Hindlimb muscle (tissue), 1 donor: ENCODE measurements at places on chromosomes 5 and 9.

DNA sequence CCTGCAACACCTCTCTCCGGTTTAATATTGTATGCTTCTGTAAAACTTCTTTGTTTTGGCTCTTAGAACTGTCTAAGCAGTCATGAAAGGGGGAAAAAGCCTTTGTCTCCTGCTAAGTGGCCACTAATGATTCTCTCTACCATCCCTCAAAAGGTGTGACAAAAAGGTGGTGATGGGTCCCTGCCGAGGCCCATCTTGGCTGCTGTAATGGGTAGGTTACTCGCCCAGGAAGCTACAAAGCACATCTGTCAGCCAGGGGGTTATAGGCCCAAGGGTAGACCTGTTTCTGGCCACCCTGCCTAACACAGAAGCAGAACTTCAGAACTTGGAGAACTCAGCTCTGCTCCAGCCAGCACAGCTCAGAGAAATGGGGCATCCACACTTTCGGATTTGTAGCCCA is 1.6 kb downstream of the FAM219A start:
- no peak for DNase-seq

GRCh38 chr9:16401701-16402100 is 468.8 kb downstream of the BNC2 start:
- no peak for DNase-seq

- no peak for DNase-seq
Observed at GRCh38 chr5:140253985-140254384, 48.9 kb downstream of the PFDN1 start.

GRCh38 chr5:176880366-176881020 is 18.7 kb downstream of the HK3 start:
- DNase-seq = no peak

GRCh38 chr5:2670940-2671339 is 80.5 kb downstream of the IRX2 start:
- DNase-seq = no peak

GRCh38 chr5:177372910-177373309 is 11.3 kb upstream of the SLC34A1 start:
- DNase-seq = no peak

GRCh38 chr9:221989-222776 is 7.5 kb downstream of the DOCK8 start:
- DNase-seq = no peak

DNA sequence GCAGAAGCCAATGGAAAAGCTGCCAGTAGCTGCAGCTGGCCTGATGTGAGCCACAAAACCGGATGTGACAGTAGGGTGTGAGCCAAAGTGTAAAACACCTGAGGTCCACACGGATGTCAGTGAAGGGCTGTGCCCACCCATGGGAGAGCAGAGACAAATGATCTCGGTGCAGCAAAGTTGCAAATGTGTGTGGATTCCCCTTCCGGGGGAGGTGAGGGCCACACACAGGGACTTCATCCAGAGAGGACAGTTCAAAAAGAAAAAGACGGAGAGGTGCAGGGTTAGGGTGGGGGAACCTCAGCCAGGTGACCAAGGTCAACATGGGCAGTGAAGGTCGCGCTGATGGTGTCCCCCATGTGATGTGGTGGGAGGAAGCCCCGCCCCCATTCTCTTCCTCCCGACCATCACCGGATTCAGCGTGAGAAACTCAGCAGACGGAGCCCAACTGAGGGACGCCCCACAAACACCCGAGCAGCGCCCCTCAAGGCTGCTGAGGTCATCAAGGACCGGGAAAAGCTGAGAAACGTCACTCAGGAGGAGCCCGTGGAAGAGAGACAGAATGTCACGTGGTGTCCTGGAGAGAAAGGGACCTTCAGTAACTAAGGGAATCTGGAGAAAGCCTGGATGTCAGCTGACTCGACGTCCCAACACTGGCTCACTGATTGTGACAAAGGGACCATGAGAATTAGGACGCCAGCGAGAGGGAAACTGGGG is 11.4 kb upstream of the PTGDS start:
- no peak for DNase-seq

DNA sequence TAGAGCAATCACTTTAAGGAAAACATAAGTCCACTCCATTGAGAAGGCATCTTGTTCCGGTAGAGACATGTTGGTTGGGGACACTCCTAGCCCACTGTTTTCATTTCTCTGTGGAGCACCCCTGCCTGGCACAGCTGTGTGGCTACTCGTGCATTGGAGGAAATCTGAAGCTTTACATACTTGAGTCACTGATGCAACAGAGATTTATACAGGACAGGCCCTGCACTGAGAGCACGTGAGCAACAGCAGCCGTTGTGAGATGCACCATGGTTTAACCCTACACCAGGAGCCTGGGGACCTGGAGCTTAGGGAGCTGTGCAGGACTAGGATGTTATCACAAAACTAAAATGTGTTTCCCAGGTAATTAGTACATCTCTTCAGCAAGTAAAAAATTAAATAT is 230.7 kb upstream of the IRX1 start:
- no peak for DNase-seq

DNA sequence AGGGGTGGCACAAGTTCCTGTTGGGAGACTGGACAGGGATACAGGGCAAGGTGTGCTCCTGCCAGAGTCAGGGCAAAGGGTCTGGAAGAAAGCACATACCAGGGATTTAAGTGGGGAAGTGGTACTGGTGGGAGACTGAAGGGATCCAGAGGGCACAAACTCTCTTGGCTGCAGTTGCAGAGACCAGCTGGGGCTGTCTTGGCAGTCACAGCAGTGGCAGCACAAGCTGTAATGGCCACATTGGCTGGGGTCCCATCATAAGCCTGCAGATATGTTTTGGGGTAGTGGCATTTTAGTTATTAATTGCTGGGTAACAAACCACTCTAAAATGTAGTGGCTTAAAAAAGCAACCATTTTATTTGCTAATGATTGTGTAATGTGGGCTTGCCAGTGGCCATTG is 492.2 kb downstream of the ENC1 start:
- no peak for DNase-seq

DNA sequence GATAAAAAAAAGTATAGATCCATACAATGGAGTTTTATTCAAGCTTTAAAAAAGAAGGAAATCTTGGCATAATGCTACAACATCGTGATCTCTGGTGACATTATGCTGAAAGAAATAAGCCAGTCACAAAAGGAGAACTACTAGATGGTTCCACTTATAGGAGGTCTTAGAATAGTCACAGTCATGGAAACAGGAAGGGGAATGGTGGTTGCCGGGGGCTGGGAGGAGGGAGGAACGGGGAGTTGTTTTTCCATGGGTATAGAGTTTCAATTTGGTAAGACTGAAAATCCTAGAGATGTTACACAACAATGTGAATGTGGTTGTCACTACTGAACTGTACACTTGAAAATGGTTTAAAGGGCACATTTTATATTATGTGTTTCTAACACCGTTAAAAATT is 94.5 kb downstream of the CFAP90 start:
- peak; percentile 6 for DNase-seq

DNA sequence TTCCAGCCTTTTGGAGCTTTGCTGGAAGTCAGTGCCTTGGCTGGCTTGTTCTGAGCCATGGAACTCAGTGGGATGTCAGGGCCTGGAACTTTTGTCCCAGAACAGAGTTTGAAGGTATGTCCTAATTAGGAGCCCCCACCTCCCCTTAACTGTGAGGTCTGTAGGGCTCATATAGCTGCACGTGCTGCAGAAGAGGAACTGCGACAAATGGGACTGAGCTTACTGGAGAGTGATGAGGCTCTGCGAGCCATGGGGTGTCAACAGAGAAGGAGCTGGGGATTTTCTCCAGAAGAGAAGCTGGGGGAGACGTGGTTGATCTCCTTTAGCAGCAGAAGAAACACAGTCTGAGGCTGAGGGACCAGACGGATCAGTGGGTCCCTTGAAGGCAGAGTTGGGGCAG is 10.9 kb downstream of the TMEM8B start:
- DNase-seq = no peak

GRCh38 chr5:140627972-140628371 is 5.0 kb downstream of the CD14 start:
- no peak for DNase-seq

DNA sequence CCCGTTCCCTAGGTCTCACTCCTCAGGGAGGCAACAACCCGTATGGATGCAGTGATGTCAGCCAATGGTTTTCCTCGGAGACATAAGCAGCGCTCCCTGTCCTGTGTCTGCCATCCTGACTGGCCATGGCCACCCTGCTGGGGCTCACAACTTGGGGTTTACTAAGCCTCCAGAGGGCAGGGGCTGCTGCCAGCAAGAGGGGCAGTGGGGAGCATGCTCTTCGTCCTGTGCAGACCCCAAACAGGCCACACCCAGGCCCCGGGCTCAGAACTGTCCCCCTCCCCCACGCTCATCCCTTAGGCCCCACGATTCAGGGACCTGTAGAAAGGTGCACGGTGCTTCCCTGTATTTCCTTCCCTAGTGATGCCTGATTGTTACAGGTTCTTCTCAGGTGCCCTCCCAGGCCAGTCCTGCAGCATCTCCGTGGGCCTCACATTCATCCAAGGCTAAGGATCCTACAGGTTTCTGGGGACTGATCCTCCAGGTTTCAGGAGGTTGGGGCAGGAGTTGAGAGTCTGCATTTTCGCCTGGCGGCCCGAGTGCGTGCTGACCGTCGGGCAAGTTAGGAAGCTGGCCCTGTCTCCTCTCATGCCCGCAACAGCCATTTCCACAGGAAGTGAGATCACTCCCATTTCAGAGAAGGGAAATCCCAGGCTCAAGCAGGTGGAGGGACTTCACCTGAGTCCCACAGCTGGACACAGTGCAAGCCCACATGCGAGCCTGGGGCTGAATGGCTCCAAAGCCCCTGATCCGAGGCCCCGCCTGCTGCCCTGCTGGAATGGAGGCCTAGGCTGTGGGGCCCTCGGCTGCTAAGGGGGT is 217.6 kb downstream of the ROR2 start:
- DNase-seq = no peak

- no peak for DNase-seq
Observed at GRCh38 chr5:36660397-36661049, 54.1 kb downstream of the SLC1A3 start.

DNA sequence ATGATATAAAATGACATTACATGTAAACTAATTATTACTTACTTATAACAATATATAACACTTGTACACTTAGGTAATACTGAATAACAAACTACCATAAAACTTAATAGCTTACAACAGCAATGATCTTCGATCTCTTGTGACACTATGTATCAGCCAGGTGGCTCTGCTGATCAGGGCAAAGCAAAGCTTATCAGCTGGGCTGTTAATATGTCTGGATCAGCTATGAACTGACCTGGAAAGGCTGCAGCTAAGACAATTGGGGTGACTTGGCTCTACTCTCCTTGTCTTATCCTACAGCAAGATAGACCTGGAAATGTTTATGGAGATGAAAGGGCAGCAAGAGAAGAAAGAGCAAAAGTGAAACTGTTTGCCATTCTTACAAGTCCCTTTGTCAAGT is 511.3 kb downstream of the TLR4 start:
- DNase-seq = no peak

- no peak for DNase-seq
Observed at GRCh38 chr5:143913008-143913752, 101.2 kb downstream of the HMHB1 start.

DNA sequence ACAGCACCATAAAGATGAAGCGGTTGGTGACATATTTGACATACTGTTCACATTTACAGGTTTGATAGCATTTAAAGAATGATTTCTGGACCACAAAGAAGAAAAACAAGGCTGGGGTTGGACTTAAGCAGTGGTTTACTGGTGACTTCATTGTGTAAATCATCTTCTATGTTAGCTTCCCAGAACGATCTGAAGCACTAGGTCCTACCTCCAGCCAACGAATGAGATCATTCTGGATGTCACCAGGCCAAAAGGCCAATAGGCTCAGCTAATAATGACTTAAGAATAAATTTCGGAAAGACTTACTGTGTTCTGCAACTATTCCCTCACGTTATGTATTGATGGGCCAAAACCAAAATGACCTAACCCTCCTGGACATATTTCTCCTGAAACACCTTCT is 675.3 kb upstream of the CCNG1 start:
- DNase-seq = no peak

GRCh38 chr5:14444161-14444560 is 137.4 kb upstream of the OTULINL start:
- DNase-seq = no peak

- no peak for DNase-seq
Observed at GRCh38 chr5:111765613-111766571, 8.9 kb upstream of the NREP start.

DNA sequence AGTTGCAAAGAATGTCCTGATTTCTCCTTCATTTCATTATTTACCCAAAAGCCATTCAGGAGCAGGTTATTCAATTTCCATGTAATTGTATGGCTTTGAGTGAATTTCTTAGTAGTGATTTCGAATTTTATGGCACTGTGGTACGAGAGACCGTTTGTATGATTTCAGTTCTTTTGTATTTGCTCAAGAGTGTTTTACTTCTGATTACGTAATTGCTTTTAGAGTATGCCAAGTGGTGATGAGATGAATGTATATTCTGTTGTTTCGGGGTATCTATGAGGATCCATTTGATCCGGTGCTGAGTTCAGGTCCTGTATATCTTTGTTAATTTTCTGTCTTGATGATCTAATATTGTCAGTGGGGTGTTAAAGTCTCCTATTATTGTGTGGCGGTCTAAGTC is 41.2 kb downstream of the INSL6 start:
- no peak for DNase-seq

DNA sequence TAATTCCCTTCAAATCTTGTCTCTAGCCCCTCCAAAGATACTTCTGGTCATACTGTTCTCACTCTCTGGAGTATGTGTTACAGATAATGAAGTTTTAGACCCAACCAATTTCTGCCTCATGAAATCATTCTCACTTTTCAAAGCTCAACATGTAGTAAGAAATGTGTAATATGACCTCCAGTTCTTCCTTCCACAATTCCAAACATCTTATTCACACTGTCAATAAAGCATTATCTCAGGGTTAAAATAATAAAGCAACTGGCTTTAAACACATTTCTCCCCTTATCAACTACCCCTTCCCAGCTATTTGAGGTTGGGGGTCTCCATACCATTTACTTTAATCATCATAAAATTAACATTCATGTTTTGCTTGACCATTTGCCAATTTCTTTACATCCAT is 654.1 kb downstream of the RAB3C start:
- DNase-seq = no peak

DNA sequence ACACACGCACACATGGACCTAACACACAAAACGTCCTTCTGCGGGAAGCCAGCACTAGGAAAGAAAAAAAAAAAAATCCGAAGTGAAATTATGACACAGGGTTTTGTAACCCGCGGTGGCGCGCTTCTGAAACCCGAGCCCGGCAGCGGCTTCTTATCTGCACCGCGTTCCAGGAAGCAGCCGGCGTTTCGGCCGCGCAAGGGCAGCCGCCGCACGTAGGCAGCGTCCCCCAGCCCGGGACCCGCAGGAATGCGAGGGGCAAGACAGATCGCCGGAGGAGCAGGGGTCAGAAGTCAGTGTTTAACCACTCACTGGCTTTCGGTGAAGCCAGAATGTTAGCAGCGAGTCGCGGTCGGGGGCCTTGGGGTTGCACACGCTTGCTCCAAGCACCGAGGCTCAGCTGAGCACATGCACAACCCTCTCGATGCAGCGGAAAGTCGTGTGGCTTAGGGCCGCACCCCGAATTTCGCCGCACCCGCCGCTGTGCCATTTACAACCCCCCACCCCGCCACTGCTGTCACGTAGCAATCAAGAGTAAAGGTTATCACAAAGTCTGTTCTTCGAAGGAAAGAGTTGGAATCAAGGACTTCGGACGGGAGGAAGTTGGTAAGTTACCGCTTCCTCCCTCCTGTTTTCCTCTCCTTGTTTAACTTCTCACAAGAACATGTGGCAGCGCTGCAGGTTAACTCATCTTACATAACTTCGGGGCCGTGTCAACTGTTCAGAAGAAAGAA is 167.9 kb downstream of the AUH start:
- DNase-seq = peak; percentile 75
